ENCODE measurements at places on chromosomes 7 and 10.

GRCh38 chr7:16913643-16914042 lies 31.9 kb upstream of the AGR3 start:
- no peak for DNase-seq

DNA sequence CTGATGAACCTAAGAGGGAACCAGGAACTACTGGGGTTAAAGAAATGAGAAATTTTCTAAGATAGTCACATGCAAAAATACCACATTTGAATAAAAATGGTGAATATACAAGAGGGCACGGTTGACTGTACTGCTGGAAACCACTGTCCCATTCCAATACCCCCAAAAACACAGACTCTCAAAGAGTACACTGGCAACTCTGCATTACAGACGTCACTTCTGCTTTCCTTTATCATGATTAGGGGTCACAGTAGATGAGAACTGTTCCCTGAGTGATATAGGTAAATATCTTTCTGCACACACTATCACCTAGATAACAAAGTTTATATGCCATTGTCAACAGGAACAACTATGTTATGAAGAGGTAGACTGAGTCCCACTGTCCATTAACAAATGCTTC lies 69.5 kb downstream of the RAPGEF5 start:
- no peak for DNase-seq

DNA sequence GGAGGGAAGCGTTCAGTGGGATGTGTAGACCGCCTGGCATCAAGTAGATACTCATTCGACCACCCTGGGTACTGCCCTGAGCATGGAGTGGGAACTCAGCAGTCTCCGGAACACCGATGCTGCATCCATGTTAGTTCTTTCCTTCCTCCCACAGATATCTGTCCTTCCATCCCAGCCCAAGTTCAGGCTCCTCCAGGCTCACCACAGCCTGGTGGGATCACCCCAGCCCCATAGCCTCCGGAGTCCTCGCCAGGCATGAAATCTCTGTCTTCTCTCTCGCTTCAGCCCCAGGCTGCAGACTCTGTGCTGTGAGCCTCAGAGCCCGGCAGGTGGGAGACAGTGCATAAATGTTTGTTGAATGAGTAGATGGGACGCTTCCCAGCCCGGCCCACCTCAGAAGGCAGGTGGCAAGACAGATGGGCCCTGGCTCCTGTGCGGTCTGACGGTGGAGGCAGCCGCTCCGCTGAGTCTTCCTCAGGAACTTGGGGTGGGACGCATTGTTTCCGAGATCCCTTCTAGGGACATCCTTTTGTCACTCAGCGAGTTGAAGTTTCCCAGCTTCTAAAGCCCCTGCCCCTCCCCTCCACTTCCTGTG lies 42.9 kb downstream of the ELFN1 start:
- DNase-seq: no peak

GRCh38 chr7:151769188-151769821 lies 107.6 kb downstream of the PRKAG2 start:
- no peak for DNase-seq

- no peak for DNase-seq
These were observed 209.2 kb upstream of the FAM3C start for GRCh38 chr7:121605317-121605680.
